Esophagus squamous epithelium (tissue), 5 donors: ENCODE measurements at places on chromosomes 6 and 20.

DNA sequence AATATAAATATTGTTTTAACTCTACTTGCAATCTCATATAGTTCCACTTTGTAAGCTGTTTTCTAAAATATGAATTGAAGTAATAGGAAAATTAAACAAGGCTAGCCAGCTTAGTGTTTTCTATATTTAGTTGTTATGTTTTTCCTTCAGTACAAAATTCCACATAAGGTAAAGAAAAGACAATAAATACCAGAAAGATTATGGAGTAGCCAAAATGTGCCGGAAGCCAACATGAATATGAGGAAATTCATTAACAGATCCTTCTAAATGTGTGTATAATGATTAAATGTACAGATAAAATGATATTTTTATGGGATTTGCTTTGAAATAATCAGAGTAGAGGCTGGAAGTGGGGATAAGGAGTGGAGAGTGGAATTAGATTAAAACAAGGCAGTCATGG is 52.5 kb upstream of the COL21A1 start:
- DNase-seq: no peak

- DNase-seq: no peak
These were observed 1113.8 kb upstream of the FLRT3 start for GRCh38 chr20:15451241-15451640.

- no peak for DNase-seq
These were observed 191.2 kb upstream of the PDE10A start for GRCh38 chr6:165854061-165854862.

GRCh38 chr20:49964964-49965780 is 17.6 kb upstream of the SNAI1 start:
- DNase-seq: no peak

- DNase-seq: no peak
These were observed 52.5 kb downstream of the ALDH5A1 start for GRCh38 chr6:24547243-24547642.

DNA sequence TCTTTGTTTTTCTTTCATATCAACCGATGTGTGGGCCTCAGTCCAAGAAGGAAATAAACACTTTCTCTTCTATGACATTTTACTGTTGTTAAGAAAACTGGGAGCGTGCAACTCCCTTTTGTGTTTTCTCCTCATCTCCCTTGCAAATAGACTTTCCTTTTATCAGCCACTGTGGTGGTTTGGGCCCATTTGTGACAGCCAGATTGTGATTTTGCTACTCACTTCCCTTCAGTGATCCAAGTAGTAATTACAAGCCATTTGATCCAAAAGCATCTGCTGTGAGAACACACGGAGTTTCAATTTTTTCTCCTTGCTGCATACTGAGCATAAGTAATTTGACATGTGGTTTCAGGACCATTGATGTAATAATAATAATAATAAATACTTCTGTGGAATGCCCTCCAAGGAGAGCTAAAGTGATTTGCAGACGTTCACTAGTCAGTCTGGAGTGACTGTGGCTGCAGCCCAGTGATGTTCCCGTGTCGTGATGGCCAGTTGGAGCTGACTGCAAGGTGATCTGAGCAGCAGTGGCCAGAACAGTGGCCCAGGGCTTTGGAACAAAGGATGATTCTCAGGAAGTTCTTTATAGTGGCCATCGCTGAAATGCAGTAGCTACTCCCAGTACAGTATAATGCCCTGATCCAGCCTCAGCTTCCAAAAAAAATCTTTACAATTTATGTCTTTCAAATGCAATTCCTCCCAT is 91.9 kb upstream of the CLDN20 start:
- no peak for DNase-seq

DNA sequence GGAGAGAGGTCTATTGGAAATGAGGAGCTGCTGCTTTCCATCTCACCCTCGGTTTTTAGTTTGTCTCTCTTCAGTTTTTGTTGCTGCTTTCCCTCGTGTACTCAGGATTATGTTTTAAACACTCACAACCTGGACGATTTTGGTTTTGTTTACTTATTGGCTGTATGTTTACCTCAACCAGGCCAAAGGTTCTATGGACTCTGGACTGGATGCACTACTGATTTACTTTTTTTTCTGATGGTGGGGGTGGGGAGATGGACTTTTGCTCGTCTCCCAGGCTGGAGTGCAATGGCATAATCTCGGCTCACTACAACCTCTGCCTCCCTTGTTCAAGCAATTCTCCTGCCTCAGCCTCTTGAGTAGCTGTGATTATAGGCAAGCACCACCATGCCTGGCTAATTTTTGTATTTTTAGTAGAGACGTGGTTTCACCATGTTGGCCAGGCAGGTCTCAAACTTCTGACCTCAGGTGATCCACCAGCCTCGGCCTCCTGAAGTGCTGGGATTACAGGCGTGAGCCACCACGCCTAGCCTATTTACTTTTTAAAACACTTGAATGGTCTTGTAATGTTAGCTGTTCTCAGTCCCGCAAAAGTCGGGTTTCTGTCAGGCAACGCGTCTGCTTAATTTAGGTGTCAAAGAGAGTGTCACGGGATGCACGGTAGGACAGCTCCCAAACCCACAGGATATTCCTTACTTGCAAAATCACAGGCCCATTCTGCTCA is 148.2 kb upstream of the RIPOR2 start:
- no peak for DNase-seq
